ENCODE measurements at places on chromosomes 12 and 14.

DNA sequence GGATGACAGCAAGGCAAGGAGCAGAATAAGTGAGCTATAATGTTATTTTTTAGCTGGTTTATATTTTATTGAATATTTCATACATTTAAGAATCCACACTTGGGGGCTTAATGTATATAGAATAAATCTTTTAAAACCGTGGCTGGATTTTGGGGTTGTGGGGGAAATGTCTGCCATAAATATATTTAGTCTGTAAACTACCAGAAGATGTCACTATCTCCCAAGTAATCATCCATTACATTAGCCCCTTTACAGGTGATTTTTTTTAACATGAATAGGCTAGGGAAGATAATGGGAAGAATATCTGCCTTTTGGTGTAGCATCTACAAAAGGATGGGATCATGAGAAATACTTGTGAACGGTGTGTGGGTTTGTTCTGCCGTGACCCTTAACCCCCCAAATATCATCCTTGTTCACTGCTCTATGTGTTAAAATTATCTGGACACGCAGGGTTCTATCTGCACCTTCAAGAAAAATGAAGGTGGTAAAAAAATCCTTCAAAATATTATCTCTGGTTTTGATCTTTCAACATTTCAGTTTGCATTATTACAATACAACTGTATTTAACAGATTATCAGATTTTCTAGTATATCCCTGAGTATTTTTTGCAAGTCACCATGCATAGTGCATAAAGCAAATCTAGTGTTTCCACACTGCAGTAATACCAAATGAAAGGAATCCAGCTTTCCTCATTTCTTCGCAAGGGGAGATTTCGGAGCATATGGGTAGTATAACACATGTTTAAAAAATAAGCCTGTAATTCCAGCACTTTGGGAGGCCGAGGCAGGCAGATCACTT is 8.0 kb upstream of the SLC17A8 start:
- no peak for DNase-seq

GRCh38 chr12:9073076-9073475 is 42.6 kb downstream of the A2M start:
- DNase-seq, result no peak

DNA sequence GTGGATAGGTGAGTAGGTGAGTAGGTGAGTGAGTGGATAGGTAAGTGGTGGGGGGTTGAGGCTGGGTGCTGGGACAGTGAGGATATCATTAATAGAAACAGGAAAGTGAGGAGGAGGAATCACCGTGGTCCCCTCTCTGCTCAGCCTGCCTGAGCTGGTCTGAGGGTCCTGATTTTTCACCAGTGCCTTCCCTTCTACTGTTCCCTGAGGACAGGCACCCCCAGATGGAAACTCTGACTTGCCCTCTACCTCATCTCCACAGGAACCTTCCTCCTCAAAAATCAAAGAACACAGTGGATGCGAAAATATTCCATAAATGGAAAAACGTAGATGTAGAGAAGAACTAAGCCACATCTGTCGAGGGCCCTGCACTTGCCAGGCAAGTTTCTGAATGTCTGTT is 1.9 kb downstream of the GPR68 start:
- no peak for DNase-seq

DNA sequence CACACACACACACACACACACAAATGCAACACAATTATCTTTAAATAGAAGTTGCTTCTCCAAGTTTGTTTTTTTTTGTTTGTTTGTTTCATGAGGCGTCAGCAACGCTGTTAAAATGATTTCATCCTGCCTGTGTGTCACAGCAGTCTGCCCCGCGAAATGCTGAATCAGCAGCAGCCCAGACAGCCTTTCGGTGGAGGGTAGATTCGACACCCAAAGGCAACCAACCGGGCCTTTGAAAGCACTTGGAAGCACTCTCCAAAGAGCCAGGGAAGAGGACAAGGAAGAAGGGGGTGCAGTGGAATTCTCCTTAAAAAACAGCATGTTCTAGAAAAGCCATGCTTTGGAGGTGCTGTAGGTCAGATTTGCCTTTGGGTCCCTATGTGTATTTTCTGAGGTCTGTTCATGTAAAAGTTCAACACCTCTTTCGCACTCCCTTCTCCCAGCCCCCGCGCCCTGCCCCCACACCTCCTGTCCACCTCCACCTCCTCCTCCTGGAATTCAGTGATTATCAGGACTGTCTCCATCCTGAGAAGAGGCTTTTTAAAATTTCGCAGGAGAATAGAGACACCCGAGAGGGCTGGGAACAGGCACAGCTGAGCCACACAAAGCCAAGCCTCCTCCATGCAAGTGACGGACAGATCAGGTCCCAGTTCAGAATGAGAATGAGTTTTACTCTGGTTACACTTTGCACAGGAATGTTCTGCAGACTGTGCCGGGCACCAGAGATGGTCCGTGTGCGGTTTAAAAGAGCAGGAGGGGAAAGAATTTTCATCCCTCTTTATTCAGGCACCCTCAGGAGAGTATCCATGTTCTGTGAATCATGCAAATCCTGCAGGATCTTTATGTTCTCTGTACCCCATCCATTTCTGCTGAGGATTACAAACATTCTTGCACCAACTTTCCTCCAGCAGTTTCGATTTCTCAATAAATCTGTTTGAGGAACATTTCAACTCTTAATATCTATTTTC is 177.9 kb downstream of the ETV6 start:
- no peak for DNase-seq

DNA sequence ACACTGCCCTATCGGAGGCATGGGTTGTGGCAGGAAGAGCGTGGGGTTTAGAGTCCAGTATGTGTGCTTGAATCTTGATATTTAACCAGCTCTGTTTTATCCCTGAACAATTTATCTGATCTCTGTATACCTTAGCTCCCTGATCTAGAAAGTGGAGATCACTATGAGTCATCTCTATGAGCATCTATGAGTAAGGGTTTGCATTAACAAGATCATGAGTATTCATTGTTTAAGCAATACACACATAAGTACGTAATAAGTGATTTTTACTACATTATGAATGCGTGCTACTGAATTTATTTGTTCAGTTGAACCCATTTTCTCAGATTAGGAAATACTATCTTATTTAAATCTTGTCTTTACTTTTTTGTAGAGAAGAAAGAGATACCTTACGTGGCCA is 49.4 kb downstream of the GPATCH2L start:
- DNase-seq, result no peak

DNA sequence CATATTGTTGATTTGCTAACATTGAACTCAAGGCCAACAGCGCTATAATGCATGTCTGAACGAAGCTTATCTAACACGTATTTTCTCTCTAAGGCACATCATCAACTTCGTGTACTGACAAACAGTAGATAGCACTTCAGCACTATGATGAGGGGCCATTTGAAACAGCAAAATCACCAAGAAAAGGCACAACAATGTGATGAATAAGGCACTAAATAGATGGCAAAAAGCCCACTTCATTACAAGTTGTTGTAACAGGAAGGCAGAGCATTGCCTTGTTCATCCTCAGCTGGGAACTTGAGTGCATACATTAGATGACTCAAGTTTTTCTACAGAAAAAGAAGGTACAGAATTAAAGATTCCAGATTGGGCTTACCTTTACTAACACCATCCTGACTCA is 75.2 kb downstream of the LIN7A start:
- no peak for DNase-seq

DNA sequence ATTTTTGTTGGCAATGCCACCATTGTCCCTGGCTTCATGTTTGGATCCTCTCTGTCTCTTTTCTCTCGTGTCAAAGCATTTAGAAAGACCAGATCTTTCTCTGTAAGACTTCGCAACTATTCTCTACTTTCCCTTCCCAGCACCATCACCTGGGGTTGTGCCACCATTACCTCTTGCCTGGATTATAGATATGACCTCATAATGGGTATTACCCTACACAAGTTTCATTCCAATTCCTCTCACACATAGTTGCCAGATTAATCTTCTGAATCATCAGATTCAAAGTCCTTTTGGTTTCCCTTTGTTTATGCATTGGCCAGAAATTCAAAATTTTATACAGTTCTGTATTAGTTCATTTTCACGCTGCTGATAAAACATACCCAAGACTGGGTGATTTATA is 27.2 kb upstream of the DHRS2 start:
- no peak for DNase-seq

DNA sequence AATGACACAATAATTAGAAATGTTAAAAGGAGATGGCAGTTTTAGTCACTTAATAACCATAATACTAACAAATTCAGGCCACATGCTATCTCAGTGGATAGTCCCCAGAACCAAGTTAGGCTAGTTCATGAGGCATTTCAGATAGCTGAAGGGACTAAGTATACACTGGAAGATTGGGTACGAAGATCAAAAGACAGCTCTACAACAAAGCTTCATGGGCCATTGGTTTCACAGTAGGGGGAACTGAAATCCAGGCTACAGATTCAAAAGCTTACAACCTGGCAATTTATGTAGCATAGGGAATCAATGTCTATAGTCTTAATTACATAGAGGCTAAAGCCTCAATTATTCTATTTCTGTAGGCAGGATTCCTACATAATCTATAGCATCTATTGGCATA is 343.0 kb downstream of the RGS6 start:
- DNase-seq, result no peak

GRCh38 chr12:101064721-101065120 is 145.3 kb downstream of the SLC5A8 start:
- DNase-seq, result no peak

DNA sequence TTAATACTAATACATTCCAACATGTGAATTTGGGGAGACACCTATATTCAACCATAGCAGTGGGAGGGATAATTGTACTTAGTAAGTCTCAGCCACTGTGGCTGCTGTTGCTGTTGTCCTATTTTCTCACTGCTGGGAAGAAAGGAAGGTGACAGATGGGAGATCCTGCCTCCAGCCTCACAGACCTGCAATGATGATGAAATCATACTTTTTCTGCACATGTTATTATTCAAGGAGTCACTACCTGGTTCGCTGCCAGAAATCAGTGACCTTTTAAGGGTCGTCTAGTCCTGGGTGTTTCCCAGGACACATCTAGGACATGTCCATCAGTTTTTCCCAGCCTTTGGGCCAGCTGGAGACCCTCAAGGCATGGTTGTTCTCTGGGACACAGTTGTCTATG is 106.2 kb upstream of the RPH3A start:
- DNase-seq, result no peak

DNA sequence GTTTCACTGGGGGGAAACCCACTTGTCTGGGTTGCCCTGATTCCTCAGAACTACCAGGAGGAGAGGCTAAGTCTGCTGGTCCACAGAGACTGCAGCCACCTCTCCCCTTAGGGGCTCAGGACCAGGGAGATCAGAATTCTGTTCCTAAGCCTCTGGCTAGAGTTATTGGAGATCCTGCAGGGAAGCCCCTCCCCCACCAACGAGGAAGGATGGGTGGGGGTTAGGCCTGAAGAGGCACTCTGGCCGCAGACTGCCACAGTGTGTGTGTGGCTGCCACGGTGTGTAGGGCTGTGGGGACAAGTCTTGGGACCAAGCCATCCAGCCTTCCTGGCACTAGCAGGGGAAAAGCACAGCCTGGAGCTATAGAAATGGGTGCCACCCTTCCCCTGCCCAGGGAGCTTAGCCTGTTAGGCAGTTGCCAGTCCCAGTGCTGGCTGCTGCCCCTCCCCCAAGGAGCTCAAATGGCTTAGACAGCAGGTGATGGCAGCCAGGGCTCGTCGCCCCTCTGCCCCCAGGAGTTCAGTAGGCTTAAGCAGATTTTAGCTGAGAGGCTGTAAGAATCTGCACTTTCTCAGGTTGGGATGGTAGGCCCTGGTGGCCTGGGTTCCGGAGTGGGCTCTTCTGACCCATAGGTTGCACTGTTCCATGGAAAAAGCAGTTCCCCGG is 107.7 kb downstream of the ERGIC2 start:
- no peak for DNase-seq

DNA sequence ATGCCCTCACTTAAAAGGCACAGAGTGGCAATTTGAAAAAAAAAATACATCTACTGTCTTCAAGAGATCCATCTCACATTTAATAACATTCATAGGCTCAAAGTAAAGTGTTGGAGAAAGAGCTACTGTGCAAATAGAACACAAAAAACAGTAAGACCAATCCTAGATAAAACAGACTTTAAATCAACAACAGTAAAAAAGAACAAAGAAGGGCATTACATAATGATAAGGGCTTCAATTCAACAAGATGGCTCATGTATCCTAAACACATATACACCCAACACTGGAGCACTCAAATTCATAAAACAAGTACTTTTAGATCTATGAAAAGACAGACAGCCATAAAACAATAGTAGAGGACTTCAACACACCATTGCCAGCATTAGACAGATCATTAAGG is 93.6 kb upstream of the PCED1B start:
- DNase-seq, result no peak

DNA sequence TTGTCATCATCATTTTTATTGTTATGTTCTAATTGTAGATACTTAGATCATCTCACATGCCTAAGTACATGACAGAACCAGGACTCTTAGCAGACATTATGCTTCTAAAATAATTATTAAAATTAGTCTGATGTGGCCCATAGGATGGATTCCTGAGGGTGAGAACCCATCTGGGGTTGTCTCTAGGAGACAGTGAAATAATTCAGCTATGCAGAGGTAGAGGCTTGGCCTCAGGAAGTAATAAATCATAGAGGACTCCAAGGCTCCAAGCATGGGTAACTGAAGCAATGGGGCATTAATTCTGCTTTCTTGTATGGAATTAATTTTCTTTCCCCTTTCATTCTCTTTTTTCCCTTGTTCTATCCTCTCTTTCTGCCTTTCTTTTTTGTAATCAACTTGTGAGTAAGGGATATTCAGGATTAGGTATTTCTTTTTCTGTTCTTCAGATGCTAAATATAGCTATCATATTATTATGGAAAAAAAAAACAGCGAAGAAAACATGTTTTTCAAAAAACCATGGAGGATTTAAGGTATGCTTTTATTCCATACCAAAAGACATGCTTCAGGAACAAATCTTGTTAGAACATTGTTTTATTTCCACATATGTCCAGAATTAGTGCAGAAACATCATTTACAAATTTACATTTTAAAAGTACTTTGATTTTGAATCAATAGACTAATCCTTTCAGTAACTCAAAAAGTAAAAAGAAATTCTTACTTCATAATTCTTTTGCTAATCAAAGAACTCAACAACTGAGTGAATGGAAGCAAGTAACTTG is 263.2 kb downstream of the TRHDE start:
- no peak for DNase-seq

GRCh38 chr12:752695-753610 is 574 bp downstream of the WNK1 start:
- DNase-seq, result peak; percentile 51

- DNase-seq, result no peak
These were observed 190.4 kb downstream of the NTF3 start for GRCh38 chr12:5622280-5622679.

GRCh38 chr14:66495218-66496098 is 9.3 kb downstream of the CCDC196 start:
- peak; percentile 31 for DNase-seq

DNA sequence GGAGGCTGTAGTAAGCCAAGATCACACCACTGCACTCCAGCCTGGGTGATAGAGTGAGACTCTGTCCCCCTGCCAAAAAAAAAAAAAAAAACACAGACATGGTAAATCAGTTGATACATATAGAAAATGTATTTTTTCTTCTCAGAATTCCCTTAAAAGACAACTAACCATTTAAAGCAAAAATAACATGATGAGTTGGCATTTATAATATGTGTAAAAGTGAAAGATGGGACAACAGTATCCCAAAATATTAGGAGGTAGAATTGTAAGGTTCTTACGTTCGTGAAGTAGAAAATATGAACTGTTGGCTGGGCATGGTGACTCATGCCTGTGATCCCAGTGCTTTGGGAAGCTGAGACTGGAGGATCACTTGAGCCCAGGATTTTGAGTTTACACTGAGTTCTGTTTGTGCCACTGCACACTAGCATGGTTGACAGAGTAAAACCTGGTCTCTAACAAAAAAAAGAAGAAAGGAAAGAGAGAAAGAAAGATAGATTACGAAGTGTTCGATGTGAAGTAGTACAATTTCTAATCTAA is 296.7 kb downstream of the FBXL14 start:
- DNase-seq, result no peak

GRCh38 chr14:89206389-89207031 is 210.5 kb downstream of the FOXN3 start:
- no peak for DNase-seq

All from central memory CD4-positive, alpha-beta T cell (primary cell).